ENCODE measurements at places on chromosomes 5 and 9.

- no peak for DNase-seq
These were observed 92.2 kb upstream of the ADAMTS2 start for GRCh38 chr5:179437341-179438001.

GRCh38 chr5:179336871-179337795 lies 8.1 kb downstream of the ADAMTS2 start:
- no peak for DNase-seq

- no peak for DNase-seq
These were observed 356.0 kb upstream of the IRX4 start for GRCh38 chr5:2238732-2239131.

GRCh38 chr5:115415143-115415491 lies 118.7 kb upstream of the CCDC112 start:
- DNase-seq: no peak

DNA sequence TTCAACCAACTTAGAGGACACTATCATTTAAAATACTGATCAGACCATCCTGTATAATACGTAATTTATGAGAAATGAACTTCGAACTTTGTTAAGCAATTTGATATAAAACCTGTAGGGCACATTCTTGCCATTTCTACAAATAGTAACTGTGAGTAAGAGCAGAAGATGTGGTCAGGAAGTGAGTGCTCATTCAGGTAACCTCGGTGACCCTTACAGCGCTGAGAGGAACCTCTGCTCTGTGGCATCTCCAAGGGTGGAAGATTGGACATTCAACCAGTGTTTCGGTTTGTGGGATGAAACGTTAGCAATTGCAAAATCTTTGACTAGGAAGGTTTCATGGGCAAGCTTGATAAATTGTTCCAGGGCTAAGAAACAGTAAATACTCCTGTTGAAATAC lies 194.8 kb upstream of the IRX2 start:
- no peak for DNase-seq

DNA sequence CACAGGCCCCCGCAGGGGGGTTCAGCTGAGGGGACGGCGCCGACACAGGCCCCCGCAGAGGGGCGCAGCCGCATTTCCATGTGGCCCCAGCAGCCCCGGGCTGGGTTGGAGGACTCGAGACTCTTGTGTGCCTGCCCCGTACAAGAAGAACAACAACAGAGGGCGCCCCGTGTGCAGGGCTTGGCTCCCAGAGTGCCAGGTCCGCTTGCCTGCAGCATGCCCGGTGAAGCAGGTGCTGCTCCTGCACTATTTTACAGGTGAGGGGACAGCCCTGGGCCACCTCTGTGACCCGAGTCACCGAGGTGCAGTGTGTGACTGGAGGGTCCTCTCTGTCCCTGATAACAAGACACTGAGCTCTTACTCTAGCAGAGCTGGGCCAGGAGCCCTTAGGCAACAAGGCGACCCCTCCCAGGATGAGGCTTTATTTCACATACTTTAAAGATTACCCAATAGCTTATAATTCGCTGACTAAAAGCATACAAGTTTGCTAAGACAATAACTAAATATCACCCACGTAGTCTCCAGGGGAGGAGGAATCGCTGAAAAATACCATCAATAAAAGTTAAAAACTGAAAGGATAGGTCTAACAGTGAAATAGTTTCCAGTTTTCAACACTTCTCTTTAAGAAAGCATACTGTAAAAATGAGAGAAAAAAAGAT lies 41.7 kb upstream of the SLC9A3 start:
- no peak for DNase-seq

DNA sequence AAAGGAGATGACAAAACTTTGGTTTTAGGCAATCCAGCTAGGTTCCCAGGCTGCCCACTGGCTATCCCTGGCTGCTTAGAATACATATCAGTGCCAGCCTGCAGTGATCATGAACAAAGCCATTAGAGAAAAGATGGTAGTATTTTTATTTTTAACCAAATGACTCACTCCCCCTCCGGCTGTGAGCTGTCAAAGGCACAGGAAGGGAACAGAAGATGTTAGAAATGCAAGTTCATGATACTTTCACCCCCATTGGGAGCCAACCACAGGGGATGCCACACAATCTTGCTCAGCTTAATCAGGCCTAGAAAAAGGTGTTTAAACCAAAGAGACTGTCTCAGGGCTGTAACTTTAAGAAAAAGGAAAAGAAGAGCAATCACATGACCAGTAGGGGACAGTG lies 70.3 kb upstream of the ASTN2 start:
- DNase-seq: no peak

GRCh38 chr5:42143361-42143760 lies 218.3 kb downstream of the FBXO4 start:
- no peak for DNase-seq

DNA sequence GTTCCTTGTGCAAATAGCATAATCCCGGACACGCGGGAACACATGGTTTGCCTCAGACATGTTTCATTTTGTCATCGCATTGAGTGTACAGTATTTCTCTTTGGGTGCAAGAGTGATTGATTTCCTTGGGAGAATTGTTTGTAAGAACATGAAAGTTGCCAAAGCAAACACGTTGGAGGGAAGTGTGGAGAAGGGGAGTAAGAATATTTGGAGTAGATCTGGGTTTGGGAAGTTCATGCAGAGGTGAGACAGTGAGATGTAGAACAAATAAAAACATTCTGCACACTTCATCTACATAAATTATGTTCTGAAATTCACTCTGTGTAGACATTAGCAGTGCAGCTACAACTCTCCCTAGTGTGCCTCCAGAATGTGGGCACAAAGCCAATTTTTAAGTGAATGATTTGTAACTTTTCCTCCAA lies 24.0 kb downstream of the FOXD1 start:
- DNase-seq: no peak

DNA sequence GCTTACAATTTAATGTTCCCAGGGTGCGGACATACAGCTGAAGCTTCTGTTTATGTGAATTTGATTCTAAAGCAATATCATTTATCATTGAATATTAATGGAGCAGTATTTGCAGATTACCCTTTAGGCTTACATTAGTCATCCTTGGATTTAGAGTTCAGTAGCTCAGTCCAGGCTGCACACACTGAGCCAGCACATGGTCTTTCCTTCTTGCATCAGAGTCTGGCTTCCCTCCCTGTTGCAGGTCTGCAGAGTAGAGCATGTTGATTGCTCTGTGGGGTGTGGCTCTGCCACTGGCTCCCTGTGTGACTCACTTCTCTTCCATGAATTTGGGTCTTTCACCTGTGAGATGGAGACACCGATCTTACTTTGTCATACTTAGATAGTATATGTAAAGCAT lies 36.8 kb downstream of the NSG2 start:
- no peak for DNase-seq

DNA sequence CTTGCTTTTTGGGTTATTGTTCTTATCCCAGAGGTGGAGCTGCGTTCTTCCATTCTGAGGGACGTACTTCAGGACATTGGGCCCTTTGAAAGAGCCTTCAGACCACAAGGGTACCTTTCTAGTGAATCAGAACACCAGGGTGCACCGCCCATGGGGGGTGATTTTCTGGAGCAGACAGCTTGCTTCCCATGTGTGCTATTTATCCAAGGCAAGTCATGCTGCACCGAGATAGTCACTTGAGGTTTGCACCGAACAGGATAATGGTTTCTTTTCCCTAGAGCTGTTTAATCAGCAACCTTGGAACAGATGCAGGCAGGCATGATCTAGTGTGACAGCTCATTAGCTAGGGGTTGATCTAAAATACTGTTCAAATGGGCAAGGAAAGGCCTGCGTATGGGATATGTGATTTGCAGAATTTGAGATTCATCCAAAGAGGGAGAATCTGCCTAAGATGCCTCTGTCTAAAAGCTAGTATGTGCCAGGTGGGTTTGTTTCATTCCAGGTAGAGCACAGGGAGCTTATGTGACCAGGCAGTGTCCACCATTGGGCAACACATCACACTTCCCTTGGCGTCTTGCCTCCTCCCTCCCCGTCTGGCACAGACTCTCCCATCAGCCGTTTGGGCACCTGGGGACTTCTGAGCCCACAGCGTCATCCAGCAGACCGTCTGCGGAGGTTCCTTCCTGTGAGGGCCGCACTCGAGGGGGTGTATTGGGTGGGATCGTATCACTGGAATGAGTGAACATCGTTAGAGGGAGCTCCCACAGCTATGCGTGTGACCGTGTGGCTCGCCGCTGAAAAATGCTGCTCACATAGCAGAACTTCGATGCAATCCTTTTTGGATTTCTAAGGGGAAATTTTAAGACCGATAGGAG lies 23.0 kb downstream of the ABL1 start:
- no peak for DNase-seq

DNA sequence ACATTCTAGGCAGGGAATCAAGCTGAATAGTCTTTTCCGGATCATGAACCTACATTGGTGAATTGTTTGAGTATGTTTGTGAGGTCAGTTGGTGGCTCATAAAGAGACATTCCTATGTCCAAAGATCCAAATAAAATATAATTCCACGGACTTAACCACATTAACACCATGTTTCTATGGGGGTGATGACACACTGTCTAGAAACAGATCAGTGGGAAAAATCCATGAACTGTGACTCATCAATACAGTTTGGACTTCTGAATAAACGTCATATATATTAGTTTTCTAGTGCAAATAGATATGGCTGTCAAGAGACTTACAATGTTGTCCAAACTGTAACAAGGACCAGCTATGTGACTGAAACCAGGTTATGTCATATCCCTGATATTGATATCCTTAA lies 509.9 kb upstream of the TYRP1 start:
- no peak for DNase-seq

DNA sequence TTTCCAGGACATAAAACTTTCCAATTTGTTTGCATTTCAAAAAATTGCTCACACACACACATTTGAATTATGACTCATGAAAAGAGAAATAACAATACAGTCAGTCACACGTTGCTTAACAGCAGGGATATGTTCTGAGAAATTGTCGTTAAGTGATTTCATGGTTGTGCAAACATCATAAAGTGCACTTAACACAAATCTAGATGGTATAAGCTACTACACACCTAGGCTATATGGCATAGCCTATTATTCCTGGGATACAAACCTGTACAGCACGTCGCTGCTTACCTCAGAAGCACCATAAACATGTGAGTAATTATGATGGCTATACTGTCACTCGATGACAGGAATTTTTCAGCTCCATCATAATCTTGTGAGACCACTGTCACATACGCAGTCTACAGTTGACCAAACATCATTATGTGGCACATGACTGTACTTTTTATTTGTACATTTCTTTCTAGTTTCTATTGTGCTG lies 378.2 kb downstream of the ACTL7B start:
- DNase-seq: no peak

DNA sequence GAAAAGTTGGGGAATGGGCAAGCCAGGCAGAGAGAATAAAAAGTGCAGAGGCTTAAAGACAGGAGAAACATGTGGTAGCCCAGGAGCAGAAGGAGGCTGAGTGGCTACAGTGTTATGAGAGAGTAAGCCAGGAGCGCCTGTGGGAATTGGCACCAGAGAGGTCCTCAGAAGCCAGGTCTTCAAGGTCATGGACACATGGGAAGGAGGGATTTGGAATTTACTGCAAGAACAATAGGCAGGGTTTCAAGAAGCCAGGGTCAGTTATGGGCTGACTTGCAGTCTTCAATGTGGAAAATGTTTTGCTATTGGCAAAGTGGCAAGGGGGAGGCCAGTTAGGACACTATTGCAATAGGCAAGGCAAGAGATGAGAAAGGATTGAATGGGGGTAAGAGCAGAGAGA lies 29.3 kb downstream of the ERAP1 start:
- DNase-seq: no peak

GRCh38 chr5:64165160-64165499 lies 513 bp upstream of the RNF180 start:
- DNase-seq: no peak

GRCh38 chr5:135345956-135346731 lies 52.9 kb downstream of the MACROH2A1 start:
- DNase-seq: no peak

- no peak for DNase-seq
These were observed 6.7 kb downstream of the AP3B1 start for GRCh38 chr5:78287833-78288232.

GRCh38 chr5:92963800-92964199 lies 617.2 kb downstream of the NR2F1-AS1 start:
- no peak for DNase-seq

All from GM19239 (cell line).